Smooth muscle cell of the brain vasculature (primary cell): ENCODE measurements at places on chromosomes 5 and 9.

DNA sequence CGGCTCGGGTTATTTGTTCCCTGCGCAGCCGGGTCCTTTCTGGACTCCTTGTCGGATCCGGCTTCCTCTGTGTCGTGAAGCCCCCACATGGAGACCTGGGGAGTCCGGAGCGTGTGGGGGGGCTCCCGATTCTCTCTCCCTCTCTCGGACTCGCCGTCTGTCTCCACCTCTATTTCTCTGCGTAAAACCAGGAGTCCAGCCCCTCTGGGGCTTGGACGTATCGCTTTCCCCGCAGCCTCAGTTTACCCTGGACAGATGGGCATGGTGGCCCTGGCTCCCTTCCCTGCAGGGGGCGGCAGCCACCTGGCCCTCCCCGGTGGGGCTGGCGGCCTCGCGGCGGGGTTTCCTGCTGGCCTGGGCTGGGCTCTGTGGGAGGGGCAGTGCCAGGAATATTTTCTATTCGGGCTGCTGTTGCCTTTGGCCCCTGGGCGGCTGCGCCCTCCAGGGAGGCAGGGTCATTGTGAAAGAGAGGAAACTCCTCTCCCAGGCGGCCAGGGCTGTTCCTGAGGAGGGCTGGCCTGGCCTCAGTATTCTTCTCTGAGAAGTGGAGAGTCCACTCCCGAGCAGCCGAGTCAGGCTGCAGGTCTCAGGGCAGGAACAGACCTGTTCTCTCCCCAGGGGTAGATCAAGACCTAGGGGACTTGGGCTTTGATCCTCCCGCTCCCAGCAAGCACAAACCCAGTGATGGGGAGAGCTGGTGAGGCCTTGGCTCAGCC lies 665 bp downstream of the ASS1 start:
- no peak for DNase-seq

- DNase-seq: no peak
Measured at GRCh38 chr5:112742424-112742823, 4.7 kb downstream of the APC start.

DNA sequence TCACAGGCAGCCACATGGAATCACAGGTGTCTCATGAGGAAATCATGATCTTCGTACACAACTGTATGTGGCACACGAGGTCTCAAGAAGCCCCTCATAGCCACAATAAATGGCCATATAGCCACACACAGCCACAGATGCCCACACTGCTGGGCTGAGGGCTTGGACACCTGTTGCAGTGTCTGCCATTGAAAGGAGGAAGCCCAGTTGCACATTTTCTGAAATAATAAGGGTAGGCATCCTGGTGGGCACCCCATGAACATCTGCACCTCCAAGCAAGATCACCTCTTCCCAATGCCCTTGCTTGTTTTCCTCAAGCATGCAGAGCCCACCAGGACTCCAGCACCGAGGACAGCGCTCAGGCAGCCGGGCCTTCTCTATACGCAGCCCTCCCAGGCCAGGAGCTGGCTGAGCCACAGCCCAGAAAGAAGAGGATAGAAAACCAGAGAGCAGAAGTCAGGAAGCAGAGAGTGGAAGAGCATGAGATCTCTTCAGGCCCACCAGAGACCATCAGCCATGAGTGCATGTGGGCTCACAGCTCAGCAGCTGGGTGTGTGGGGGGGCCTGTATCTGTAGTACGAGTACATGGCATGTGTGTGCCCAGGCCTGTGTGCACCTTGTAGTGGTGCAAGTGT lies 1.0 kb upstream of the ACSL6 start:
- DNase-seq: peak; percentile 61

GRCh38 chr5:172559004-172559932 lies 81.8 kb upstream of the NEURL1B start:
- DNase-seq: peak; percentile 70

GRCh38 chr5:154526231-154527226 lies 48.5 kb upstream of the HAND1 start:
- DNase-seq: no peak

DNA sequence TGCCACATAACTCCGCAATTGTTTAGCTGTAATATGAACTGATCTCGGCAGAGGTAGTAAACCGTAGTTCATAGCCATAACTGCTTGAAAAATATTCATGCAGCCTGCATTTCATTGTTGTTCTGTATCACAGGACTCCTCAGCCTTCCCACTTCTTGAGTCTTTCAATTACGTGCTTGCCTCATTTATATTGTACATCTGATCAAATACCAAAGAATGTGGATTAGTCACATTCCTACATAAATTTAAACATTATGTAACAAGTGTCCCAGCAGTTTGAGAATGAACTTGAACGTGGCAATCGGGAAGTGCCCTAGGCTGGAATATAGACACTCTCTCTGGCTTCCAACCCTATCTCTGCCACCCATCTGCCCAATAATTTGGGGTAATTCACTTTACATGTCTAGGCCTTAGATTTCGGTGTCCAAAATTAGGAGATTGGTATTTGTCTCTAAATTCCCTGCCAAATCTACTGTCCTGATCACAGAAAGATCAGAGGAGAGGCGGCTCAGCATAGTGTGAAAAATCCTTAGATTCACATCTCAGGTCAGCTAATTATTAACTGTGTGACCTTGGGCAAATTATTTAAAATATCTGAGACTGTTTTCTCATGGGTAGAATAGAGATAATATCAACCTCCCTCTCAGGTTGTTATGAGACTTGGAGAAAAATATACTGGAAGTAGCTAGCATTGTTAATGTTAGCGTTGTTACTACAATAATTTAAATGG lies 215.1 kb upstream of the RFX3 start:
- no peak for DNase-seq

DNA sequence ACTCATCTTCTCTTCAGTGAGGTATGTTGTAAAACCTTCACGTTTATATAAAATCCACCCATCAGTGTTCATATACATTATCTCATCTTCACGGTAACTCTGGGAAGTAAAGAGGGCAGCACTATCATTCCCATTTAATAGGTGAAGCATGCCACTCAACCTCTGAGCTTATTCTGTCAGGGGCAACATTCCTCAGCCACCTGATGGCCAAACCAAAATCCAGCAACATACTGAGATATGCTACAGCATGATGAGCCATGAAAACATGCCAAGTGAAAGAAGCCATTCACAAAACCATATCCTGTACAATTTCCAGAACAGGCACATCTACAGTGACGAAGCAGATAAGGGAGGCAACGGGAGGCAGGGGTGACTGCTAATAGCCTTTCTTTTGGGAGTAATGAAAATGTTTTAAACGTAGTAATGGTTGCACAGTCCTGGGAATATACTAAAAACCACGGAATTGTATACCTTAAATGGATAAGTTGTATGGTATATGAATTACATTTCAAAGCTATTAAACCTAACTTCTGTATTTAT lies 167.4 kb downstream of the TSSK1B start:
- no peak for DNase-seq

- no peak for DNase-seq
Measured at GRCh38 chr5:34685485-34686165, 29.5 kb downstream of the RAI14 start.

DNA sequence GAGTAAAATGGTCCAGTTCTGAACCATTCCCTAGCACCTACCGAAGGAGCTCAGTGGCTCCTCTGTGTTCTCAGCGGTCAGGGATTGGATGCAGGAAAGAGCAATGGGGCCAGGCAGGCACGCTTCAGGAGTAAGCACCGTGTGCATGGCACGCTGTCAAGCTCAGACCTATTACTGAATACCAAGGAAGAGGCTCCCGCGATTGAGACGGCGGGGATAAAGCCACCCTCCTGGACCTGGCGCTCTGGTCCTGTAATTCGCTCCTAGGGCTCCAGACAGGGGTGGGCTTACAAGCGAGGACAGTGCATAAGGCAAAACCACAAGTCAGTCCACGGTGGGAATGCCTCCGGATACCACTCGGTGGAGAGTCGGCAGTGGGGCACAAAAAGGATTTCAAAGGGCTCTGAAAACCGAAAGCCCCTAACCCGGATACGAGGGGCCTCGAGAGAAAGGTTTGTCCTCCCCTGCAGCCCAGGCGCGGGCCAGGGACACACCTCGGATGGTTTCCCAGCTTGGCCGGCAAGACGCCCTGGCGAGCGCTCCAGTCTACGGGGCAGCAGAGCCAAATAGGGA lies 988 bp downstream of the OXCT1 start:
- DNase-seq: no peak

DNA sequence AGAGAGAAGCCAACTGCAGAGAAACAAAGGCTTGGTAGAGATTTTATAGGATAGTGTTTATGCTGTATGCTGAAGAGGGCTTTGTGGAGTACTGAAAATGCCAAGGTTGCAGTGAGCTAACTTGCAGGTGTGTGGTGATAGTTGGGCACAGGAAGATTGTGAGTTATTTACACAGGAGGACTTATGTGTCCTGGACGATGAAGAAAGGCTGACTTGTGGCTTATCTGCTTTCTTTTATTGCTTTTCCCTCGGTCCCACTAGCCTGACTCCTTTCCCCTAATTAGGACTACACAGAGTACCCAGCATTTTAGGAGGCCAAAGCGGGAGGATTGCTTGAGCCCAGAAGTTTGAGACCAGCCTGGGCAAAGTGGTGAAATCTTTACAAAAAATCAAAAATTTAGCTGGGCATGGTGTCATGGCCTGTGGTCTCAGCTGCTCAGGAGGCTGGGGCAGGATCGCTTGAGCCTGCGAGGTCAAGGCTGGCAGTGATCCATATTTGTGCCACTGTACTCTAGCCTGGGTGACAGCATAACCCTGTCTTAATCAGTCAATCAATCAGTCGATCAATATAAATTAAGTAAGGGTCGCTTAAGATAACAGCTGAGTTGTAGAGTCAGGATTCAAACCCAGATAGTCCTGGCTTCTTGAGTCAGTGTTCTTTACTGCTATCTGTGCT lies 61.9 kb downstream of the UBE2R2 start:
- DNase-seq: no peak

DNA sequence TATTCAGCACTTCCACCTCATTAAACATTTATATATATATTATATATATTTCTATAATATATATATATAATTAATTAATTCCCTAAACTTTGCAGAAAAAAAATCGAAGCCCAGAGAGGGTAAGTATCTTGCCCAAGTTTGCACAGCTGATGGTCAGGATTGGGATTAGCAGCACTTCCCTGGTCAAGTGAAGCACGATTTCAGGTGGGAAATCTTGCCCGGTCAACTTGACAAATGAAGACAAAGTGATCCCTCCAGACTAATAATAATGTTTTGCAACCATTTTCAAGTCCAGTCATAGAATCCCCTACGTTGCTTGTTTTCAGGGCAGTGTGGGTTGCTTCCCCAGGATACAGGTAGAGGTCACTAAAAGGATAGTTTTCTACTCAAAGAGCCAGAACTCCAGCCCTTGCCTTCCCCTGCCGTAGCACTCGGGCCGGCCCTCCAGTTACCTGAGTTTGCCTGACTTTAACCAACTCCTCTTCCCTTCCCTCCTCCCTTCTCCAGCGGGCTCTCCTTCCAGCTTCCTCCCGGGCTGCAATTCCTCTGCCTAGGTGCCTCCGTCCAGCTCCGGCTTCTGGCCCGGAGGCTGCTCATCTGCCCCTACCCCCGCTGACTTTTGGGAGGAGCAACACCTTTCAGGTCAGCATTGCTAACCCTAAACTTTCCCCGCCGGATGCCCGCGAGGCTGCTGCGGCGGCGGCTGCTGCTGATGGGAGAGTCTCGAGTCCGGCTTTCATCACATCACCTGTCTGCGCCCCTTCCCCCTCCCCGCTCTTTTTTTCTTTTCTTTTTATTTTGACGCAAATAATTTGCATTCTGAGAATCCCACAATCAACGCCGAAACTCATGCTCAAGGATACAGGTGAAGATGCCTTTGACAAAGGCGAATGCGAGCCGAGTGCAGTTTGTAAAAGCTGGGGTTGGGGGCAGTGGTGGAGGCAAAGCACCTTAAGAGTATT lies 930 bp downstream of the PRLR start:
- no peak for DNase-seq

GRCh38 chr5:106290841-106291240 lies 1379.9 kb downstream of the EFNA5 start:
- no peak for DNase-seq

- no peak for DNase-seq
Measured at GRCh38 chr9:121985792-121986494, 107.2 kb downstream of the TTLL11 start.

DNA sequence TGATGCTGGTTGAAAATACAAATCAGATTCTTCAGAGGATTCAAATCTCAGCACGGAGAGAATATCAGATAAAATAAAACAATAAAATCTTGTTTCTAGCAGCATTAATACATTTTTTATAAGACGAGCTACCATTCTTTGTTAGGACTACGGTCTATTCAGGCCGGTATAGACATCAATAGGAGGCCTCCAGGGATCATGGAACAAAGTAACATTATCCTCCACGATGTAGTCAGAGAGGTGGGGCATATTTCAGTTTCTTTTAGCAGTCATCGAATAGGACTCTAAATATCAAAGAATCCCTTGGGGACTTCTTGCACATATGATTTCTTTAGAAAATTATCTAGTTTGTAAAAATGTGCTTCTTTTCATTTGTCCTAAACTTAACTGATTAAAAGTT lies 225.9 kb upstream of the HAPLN1 start:
- DNase-seq: no peak

DNA sequence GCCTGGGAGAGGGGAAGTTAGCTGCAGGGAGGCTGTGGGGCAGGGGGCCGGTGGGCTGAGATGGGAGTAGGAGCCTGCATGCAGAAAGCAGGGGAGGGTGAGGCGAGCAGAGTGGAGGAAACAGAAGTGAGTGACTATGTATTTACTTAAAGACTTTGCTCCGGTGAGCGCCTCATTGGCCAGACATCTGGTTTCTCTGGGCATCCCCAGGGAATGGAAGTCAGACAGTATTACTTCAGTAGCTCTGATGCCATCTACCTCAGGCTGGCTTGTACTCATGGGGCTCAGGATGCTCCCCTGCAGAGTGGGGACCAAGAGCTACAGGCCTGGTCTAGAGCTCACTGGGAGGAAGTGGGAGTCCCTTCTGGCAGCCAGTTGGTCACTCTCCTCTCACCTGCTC lies 78.2 kb upstream of the ARAP3 start:
- no peak for DNase-seq

DNA sequence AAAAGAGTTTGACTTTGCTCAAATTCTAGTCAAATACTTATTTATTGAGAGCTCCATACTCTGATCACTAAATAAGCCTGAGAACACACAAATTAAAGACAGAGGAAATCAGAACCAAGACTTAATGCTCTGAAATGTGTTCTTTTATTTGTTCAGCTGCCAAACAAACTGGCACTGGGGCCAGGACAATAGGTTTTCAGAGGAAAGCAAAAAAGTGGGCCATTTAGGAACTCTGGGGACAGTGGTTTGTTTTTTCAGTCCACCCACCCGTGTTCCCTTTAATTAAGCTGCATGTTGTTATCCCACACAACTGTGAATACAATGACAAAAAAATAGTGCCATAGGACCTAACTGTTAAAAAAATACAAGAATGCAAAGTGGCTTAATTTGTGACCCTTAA lies 95.4 kb upstream of the RETREG1 start:
- no peak for DNase-seq

GRCh38 chr9:137030538-137031527 lies 1.1 kb downstream of the FUT7 start:
- no peak for DNase-seq

- no peak for DNase-seq
Measured at GRCh38 chr9:15310107-15310850, 3.3 kb upstream of the TTC39B start.

GRCh38 chr9:70020991-70021571 lies 22.6 kb upstream of the MAMDC2 start:
- no peak for DNase-seq
